NCI-H1930 (cell line): ENCODE measurements at places on chromosomes 2 and 18.
A peak's percentile ranks its signal among the peaks of the same experiment; 100 is the strongest.

DNA sequence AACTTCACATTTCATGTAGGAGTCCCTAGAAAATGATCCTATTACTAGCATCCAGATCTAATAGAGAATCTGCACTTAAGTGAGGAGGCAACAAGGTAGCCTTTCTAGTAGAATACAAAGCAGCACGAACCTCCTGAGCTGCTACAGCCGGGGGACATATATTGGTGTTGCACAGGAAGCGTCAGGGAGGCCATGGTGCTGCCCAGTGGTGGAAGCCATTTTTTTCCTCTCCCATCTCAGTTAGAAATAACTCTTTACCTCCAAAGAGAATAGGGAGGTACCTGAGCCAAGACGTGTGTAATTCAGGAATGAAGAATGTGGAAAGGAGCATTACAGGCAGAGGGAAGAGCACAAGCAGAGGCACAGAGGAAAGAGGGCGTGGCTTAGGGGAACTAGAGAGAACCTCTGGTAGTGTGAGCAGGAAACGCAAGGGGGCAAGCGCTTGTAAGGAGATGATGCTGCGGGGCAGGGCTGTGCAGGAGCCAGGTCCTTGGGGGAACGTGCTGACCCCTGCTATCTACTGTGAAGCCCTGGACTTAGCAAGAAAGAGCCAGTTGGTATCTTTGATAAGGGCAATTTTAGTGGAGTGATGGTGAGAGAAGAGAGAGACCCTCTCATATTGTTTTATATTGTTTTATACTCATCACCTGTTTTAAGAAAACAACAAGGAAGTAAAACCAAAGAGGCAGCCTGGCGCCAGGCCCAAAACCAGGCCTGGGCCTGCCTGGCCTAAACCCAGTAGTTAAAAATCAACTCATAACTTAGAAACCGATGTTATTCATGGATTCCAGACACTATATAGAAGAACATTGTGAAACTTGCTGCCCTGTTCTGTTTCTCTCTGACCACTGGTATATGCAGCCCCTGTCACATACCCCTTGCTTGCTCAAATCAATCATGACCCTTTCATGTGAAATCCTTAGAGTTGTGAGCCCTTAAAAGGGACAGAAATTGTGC is 50.0 kb upstream of the TTC39C start:
- DNase-seq = no peak

- DNase-seq = no peak
Measured at GRCh38 chr2:142942690-142943089, 65.2 kb downstream of the KYNU start.

DNA sequence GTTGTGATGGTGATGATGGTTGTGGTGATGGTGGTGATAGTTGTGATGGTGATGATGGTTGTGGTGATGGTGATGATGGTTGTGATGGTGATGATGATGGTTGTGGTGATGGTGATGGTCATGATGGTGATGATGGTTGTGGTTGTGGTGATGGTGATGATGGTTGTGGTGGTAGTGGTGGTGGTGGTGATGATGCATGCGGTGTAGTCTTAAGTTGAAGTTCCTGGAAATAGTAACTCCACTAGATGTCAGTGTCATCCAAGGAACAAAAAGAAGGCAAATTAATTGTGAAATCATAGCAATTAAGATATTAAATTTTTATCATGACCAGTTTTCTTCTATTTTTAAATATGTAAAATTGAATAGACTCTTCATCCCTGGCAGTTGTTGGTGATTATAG is 309.2 kb downstream of the AGAP1 start:
- no peak for DNase-seq

DNA sequence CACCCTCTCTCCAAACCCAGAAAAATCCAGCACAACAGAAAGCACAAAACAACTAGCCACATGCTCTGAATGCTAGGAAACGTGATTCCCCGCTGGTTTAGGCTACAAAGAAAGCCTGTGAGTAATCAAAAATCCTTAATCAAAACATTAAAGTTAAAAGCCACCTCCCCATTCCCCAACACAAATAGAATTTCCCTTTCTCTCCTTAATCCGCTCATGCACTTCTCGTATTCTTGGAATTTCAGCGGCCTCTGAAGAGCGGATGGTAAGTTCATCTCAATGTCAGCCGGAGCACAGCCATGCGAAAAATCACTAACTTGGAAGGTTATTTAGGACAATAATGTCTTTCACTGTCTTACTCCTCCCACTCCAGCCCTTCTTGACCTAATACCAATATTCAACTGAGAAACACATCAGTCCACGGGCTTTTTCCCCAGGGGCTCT is 126.7 kb downstream of the OSBPL1A start:
- no peak for DNase-seq

DNA sequence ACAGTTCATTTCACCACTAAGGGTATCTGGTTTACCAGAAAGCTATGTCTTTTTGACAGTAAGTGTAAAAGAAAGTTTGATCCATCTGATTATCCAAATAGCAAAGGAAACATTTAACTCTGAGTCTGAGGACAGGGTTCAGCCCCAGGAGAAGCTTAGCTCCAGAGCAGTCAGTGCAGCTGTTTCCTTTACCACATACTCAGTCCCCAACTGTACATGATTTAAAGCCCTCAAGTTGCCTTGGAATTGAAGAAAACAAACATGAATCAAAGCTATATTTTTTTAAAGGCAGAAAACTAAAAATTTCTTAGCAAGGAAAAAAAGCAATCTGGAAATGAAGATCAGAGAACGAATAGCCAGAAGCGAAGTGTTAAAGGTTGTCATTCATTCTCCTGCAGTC is 746.0 kb downstream of the METTL4 start:
- DNase-seq = no peak

GRCh38 chr2:187435078-187435477 is 13.0 kb downstream of the CALCRL start:
- no peak for DNase-seq

DNA sequence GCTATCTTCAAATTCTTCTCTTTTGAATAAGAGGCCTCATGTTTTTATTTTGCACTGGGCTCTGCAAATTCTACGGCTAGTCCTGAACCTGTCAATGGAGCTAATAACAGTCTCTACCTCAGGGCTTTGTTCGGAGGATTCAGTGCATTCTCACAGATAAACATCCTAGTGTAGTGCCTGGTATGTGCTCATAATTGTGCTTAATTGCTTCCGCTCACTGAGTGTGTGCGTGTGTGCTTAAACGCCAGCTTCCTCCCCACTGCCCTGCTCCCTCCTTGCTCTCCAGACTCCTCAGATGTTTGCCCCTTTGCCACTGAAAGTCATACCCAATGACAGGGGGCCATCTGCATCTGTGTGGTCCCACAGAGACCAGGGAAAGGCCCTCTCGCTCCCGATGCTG is 6.7 kb downstream of the GYPC start:
- no peak for DNase-seq

DNA sequence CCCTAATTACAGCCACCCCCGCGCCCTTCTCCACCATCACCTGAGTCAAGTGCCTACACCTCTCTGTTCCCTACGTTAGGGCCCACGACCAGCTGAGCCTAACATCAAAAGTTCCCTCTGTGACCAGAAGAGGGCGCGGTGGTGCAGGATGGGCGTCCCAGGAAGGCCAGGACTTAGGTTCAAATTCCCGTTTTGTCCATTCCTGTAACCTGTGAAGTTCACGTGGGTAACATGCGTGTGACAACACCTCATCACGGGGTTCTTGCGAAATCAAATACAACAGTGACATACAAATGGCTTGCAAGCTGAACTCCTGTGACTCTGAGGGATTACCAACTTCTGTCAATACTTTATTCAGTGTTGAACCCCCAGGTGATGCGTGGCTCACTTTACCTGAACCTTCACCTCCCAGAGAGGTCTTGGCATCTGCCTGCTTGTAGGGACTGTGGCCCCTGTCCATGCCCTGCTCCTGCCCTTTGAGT is 207.9 kb downstream of the ARL4C start:
- peak; percentile 27 for DNase-seq

GRCh38 chr2:220913384-220913783 is 658.7 kb downstream of the EPHA4 start:
- no peak for DNase-seq

- DNase-seq = no peak
Measured at GRCh38 chr2:180646756-180647155, 333.6 kb upstream of the UBE2E3 start.

DNA sequence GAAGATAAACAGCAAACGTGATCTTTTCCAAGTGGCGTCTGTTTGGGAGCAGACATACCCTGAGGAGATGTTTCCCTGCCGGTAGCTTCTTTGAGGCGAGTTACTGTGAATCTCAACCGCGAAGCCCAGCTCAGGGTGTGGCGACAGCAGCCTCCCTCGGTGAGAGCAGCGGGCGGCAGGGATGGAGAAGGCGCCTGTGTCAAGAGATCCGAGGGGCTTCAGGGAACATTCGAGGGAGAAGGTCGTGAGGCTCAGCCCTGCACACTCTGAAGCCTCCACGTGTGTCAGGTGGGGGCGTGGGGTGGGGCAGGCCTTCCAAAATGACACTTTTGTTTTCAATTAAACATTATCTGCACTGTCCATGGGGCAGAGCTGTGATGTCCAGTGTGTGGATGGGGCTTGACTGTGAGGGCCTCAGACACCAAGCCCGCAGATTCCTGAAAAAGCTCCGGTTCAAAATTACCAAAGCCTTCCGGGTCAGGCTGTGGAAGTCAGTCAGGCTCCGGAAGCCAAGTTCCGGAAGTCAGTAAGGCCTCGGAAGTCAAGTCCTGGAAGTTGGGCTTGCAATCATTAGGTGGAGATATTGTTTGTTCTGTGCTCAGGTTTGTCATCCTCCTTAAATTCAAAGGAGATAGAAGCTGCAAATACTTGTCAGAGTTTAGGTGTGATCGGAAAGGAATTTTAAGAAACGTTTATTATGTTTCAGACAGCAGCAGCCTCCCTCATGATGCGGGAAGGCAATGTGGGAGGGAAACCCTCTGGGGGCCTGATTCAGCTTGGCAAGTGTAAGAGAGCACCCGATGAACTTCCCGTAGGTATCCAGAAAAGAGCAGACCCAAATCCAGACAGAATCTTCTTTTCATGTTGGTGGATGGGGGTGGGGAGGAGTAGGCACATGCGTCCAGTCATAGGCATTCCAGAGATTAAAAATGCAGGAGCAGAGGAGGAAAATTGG is 20.7 kb downstream of the SMIM21 start:
- no peak for DNase-seq

GRCh38 chr18:36600548-36600947 is 228.3 kb downstream of the TPGS2 start:
- no peak for DNase-seq

DNA sequence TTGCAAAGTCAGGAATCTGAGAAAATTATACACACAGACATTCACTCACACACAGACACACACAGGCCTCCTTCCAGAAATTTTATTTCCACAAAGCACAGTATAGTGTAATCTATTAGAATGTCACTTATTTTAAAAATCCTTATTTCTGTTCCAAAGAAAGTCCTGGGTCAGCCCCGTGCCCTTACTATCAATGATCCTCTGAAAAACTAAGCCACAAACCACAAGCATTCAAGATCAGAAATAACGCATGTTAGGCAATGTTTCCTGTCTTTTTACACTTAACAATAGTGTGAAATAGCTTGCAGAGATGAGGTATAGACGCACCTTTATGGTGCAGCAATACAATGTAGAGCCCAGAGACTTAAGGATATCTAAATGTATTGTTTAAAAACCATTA is 25.8 kb downstream of the TBC1D8 start:
- DNase-seq = no peak

- DNase-seq = no peak
Measured at GRCh38 chr2:236993286-236993685, 92.4 kb upstream of the COPS8 start.

DNA sequence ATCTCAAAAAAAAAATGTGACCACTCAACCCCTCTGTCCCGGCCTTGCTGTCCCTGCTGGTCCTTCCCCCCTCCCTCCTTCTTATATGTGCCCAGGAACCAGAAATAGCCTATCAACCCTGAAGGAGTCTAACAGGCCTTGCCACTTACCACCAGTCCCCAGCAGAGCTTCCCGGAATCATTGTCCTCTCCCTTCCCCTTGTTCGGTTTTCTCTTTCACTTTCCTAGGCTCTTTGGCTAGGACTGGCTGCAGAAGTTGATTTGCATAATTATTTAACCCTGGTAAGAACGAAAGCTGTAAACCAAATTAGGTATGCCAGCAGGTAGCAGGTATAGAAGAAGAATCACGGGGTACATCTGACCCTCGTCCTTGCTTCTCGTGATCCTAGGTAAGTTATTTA is 72.6 kb upstream of the ZNF532 start:
- DNase-seq = no peak

DNA sequence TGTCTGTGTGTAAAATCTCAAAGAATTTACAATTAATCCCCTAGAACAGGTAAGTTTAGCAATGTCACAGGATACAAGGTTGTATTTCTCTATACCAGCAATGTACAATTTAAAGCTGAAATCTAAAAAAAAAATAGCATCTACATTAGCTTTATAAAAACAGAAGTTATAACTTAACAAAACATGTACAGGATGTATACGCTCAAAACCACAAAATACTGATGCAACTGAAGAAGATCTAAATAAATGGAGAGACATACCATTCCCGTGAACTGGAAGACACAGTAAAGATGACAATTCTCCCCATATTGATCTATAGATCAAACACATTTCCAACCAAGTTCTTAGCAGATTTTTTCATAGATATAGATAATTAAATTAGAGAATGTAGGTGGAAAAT is 17.5 kb upstream of the RANBP2 start:
- DNase-seq = no peak

GRCh38 chr2:118945881-118946280 is 3.9 kb downstream of the MARCO start:
- DNase-seq = no peak

DNA sequence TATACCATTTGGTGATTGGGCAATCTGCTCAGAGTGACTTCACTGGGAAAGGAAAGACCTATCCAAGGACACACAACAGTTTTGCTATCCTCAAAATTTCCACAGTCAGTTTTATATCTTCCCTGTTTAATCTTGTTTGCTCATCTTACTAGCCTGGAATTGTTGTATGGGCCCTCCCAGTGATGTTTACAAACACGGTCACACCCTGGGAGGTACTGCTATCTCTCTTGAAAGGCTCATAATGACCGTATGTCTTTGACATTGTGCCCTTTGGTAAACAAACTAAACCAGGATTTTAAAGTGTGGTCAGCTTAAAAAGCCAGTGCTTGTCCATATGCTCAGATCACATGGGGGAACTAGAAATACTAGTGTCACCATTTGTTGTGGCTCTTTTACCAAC is 277.0 kb downstream of the CDH2 start:
- DNase-seq = no peak

- DNase-seq = no peak
Measured at GRCh38 chr18:22439447-22439846, 21.7 kb upstream of the CTAGE1 start.

GRCh38 chr2:206164261-206164862 is 4.7 kb downstream of the EEF1B2 start:
- DNase-seq = peak; percentile 17
